ENCODE measurements at places on chromosomes 12 and 14. TPM values are rescaled to one million over a fixed set of nuclear protein-coding genes. Genes with fewer than 3 reads are reported as not detected.

The CIROP gene
- total RNA-seq: not detected

The LYSET gene
- total RNA-seq: 10.9 TPM

The YY1 gene
- 62.0 TPM for total RNA-seq

The ST8SIA1 gene
- 0.85 TPM for total RNA-seq

The IRF9 gene
- total RNA-seq: 16.8 TPM

The CFAP251 gene
- total RNA-seq: 16.4 TPM

The GCH1 gene
- total RNA-seq: 12.5 TPM

The DPY19L2 gene
- total RNA-seq: under 0.01 TPM

The HVCN1 gene
- 0.85 TPM for total RNA-seq

The ARMH4 gene
- 1.4 TPM for total RNA-seq

The HIGD1C gene
- total RNA-seq: not detected

The AVPR1A gene
- not detected for total RNA-seq

The RIPK3 gene
- total RNA-seq: 5.1 TPM

The ANKRD33 gene
- not detected for total RNA-seq

The KLRK1 gene
- not detected for total RNA-seq

The POTEG gene
- not detected for total RNA-seq

The OLR1 gene
- under 0.01 TPM for total RNA-seq

The WNT1 gene
- not detected for total RNA-seq

The PDZRN4 gene
- not detected for total RNA-seq

The FRS2 gene
- total RNA-seq: 35.2 TPM

The PAPOLA gene
- 57.6 TPM for total RNA-seq

The GNPTAB gene
- total RNA-seq: 20.0 TPM
